ENCODE measurements at places on chromosomes 5 and 9. TPM values are rescaled to one million over a fixed set of nuclear protein-coding genes. Genes with fewer than 3 reads are reported as not detected.

DNA sequence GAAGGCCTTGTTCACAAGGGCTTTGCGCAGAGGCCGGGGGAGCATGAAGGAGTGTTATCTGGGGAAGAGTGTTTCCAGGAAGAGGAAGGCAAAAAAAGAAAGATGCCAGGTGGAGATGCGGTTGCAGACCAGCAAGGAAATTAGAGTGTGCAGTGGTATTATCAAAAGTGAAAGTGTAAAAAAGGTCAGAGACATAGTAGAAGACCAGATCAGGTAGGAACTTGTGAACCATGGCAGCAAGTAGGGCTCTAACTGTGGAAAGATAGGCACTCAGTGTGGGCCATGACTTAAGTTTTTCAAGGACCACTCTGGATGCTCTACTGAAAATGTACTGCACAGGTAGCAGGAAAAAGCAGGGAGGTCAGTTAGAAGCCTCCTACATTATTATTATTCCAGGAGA, 90.1 kb upstream of the SPOCK1 start:
- DNase-seq: no peak

FRMD3 gene
- total RNA-seq: 0.82 TPM

DMRTA1 gene
- not detected for total RNA-seq

ANKRD18A gene
- total RNA-seq: 0.19 TPM

DNA sequence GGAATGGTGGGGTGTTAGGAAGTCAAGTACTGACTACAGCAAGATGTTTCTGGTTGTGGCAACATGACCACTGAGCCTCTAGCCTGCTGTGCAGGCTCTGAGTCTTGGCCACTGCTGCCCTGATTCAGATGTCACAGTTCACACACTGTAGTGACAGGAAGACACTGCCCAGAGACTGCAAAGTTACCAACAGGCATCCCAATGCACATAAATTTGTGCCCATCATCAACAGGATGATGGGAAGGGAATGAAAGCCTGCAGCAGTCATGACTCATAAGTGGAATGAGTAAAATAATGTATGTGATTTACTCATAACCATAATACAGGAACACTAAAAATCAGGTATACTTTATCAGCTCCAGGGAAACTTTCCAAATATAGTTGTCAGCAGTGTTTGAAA, 251.6 kb upstream of the HAPLN1 start:
- no peak for DNase-seq

DNA sequence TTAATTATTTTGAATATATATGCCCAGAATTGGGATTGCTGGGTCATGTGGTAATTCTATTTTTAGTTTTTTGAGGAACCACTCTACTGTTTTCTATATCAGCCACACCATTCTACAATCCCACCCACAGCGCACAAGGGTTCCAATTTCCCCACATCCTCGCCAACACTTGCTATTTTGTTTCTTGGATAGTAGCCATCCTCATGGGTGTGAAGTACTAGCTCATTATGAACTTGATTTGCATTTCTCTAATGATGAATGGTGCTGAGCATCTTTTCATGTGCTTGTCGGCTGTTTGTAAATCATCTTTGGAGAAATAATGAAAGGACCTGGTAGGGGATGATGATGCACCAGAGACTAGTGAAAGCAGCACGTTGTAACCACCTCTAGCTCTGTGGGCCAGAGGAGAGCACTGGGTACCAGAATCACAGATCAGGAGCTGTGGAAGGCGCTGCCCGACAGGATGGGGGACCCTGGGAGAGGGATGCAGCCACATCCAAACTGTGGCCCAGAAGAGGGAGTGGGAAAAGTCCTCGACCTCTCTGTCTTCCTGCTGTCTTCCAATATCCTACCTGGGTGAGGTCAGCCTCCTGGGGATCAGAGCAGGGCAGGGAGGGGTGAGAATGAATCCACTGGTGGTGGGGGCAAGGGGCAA, 155.4 kb downstream of the RGS3 start:
- no peak for DNase-seq

IRX4 gene
- total RNA-seq: not detected

Data from activated CD8-positive, alpha-beta memory T cell treated with anti-CD3 and anti-CD28 coated beads, Interleukin-2, amount 10 ng/mL, durations not matched to agents 7 days and 5 days (primary cell).